ENCODE measurements at places on chromosomes 3 and 15.

DNA sequence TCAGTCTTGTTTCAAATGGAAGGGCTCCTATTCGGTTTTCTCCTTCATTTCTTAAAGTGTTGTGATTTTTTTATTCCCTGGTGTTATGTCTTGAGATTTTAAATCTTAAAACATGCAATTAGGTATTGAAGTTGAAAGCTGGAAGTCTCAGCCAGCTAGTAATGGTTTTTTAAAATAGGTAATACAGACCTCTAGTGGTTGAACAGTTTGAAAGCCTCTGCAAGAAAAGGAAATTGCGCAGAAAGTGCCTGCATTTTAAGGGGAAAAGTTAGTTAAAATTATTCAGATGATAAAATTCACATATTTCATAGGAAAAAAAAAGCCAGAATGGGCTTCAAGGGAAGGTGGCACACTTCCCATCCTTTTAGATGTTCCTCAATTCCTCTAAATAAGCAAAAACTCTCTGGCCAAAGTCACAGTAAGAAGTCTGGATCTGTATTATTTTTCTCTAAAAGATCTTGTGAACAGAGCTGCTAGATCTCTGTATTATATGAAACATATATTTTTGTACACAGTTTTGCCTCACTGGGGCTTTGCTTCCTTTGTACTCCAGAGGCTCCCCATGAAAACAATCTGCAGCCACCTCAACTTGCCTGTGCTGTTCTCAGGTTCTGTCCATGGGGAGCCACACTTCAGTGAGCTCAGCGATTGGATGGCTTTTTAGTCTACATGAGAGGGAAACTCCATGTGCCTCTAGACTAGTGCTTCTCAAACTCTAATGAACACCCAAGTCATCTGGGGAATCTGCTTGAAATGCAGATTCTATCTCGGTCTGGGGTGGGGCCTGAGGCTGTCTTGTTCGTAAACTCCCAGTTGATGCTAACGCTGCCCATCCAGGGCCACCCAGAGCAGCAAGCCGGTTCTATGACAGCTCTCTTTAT is 21.5 kb downstream of the AGTR1 start:
- no peak for DNase-seq

GRCh38 chr3:152611905-152612304 is 223.0 kb upstream of the P2RY1 start:
- DNase-seq, result no peak

GRCh38 chr3:54772746-54773145 is 155.1 kb downstream of the LRTM1 start:
- no peak for DNase-seq

GRCh38 chr3:119560160-119560559 is 746 bp upstream of the CD80 start:
- DNase-seq, result no peak

DNA sequence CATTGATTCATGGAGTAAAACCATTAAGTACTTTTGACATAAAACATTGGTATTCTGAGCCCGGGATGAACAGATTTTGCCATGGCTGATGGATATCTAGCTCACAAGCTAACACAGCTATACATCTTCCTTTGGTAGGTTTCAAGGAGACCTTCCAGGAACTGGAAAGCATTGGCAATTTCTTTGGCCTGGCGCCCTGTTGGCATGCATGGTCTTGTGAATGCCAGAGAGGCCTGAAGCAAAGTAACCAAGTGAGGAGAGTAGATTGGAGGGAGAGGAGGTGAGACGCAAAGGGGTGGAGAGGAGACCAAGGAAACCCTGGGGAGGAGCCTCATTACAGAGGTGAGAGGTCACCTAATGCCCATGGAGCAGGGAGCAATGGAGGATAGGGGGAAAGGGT is 67.2 kb downstream of the SQOR start:
- no peak for DNase-seq

- no peak for DNase-seq
These were observed 56.0 kb upstream of the DYNC1LI1 start for GRCh38 chr3:32626631-32627030.

GRCh38 chr3:98532709-98533571 is 1.2 kb downstream of the GPR15 start:
- DNase-seq, result no peak

DNA sequence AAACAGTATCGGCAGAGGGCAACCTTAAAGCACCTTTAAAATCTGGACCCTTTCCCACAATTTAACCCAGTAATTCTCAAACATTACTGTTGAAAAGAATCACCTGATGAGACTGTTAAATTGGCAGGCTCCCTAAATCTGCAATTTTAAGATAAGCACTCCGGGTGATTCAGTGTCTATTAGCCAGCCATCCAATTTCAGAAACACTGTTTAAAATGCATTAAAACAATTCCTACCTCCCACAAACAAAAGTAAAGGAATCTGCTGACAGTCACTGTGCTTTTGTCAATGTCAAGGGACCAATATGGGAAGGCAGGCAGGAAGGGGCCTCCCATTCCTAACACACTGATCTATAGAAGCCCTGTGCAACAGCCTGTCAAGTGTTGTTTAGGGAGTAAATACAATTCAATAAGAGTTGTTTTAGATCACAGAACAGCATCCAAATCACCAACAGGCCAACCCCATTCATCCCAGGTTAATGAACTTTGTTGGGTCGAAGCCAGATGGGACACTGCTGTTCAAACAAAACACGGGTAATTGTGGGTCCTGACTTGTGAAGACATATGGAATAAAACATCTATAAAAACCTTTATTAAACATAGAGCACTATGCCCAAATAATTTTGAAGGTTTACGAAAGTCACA is 21.4 kb downstream of the SIAH2 start:
- no peak for DNase-seq

DNA sequence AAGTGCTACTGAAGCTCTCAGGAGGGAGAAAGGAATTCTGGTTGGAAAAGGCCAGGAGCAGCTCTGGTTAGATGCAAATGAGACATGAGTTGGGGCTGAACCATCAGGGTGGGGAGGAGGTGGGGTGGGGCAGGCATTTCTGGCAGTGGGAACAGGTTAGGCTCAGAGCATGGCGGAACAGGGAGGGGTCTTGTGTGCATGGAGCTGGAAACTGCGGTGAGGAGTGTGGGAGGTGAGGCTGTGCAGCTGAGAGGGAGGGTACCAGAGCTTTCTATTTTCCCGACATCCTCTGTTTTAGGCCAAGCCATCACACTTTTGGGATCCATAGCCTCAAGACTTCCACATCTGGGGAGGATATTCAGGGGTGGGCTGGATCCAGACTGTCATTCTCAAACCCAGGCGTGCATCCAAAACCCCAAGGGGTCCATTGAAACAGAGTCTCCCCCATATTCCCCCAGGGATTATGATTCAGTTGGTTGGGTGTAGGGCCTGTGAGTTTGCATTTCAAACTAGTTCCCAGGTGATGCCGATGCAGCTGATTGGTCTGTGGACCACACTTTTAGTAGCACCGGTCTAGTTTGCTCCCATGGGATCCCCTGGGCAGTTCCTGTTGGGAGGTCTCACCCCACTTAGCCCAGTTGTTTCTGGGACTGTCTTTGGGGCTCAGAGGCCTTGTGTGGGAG is 100.9 kb upstream of the TLE3 start:
- DNase-seq, result no peak
